T-helper 17 cell (primary cell): ENCODE measurements at places on chromosomes 1 and 21.
A peak's percentile ranks its signal among the peaks of the same experiment; 100 is the strongest.

GRCh38 chr1:66294707-66295370 lies 239.1 kb upstream of the SGIP1 start:
- no peak for DNase-seq

- no peak for DNase-seq
Observed at GRCh38 chr1:216020743-216021345, 402.4 kb downstream of the USH2A start.

GRCh38 chr21:17575076-17575475 lies 37.6 kb downstream of the BTG3 start:
- DNase-seq = no peak

- no peak for DNase-seq
Observed at GRCh38 chr1:51247499-51247898, 11.4 kb downstream of the RNF11 start.

- no peak for DNase-seq
Observed at GRCh38 chr21:44955798-44956175, 16.0 kb downstream of the SLX9 start.

DNA sequence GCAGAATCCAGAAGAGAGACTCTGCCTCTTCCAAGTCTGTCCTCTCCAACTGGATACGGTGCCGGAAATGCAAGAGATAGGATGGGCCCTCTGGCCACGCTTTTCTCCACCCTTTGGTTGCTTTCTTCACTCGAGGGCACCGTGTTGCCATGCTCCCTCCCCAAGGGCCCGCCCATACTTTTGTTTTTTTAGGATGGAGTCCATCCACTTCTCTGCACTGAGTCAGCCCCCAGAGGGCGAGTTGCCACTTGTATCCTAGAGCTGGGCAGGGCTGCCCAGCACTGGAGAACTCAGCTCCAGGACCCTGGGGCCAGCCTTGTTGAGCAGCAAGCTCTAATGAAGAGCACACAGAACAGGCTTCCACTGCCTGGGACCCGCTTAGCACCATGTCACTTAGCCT lies 25.5 kb downstream of the IFNGR2 start:
- no peak for DNase-seq

DNA sequence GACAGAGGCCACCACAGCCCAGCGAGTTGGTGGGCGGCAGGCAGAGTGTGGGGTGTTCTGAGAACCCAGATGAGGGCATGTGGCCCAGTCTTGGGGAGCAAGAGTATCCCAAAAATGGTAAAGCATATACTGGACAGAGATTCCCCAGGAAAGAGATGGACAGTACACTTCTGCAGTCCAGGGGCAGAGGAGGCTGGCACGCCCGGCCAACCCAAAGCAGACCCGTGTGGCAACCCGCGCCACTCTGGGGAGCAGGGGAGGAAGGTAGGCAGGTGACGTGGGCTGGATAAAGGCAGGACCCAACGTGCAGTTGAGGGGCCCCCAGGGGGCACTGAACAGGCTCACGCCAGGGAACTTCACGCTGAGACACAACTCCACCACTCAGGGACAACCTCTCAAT lies 46.4 kb upstream of the RIPK4 start:
- no peak for DNase-seq

- peak; percentile 8 for DNase-seq
Observed at GRCh38 chr1:235954306-235955283, 87.9 kb upstream of the LYST start.

DNA sequence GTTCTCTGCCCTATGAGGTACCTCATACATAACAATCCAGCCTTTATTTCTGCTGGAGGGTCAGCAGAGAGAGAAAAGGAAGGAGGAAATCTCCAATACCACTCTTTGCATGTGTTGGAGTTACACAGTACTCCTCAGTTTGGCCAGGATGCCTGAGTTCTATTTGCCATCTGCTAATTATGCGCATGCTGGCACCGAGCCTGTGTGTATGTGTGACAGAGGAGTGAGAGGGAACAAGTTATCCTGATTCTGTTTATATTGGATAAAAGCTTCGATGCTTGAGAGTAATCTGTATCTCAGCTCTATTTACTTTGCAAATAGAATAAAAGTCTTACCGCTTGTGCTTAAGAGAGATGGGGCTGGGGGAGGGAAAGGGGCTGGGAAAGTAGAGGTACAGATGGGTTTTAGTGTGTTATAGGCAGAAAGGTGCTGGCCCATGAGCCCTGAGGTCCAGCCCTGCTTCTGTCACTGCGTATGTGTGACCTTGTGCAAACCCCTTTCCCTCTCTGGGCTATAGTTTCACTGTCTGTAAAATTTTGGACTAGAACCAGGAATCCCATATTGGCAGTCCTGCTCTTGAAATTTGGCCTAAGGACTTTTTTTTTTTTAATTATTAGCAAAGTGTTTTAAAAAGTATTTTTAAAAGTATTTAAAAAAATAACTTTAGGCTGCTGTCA lies 54.5 kb upstream of the PLXNA2 start:
- DNase-seq = no peak

GRCh38 chr1:155334962-155335361 lies 14.3 kb downstream of the RUSC1 start:
- DNase-seq = no peak

GRCh38 chr1:236998546-236998945 lies 5.7 kb downstream of the MT1HL1 start:
- DNase-seq = no peak

GRCh38 chr1:40299366-40300248 lies 17.5 kb downstream of the COL9A2 start:
- DNase-seq = no peak

DNA sequence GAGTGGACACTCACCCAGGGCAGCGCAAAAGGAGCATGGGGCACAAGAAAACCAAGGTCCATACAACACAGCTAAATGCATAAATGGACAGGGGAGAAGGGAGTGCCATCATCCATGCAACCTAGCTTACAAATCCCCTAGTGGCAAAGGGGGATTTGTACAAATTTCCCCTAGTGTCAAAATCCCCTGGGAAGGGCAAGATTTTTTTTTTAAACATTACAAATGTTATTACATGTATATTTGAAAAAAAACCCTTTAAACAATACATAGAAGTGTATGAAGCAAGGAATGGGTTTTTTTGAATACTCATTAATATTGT lies 89.6 kb upstream of the IVNS1ABP start:
- DNase-seq = no peak

DNA sequence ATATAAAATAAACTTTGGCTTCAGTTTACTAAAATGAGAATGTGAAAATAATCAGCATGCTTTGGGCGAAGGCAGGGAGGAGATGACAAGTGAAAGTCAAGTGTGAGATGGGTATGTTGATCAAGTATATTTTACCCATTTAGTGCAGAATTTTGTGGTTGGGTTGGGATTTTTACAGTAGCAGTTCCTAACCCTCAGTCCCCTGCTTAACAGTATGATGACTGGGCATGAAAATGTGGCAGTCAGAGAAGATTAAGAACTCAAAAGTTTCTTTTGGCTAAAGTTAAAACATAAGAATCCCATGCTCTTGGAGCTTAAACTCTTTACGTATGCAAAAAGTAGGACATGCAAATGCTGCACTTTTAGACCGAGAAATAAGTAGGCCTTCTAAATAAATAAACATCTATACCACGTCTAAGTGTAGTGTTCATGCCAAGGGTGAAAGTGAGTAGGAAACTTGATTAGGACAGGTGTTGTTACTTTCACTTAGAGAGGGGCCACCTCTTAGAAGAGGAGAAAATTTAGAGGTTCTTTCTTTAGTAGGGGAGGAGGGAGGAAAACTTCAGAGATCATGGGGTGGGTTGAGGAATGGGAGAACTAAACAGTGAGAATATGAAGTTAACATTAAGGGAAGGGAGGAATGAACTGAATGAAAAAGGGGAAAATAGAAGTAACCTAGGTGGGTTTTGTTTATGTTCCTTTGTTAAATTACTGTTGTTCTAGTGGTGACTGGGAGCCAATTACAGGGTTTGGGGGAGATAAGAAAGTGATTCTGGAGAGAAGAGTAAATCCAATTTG lies 127.8 kb downstream of the OSBPL9 start:
- DNase-seq = no peak

- DNase-seq = no peak
Observed at GRCh38 chr1:1609822-1610485, 5.3 kb upstream of the MIB2 start.

- DNase-seq = no peak
Observed at GRCh38 chr1:229952670-229953520, 114.1 kb upstream of the GALNT2 start.

GRCh38 chr1:19210772-19211549 lies 895 bp upstream of the UBR4 start:
- DNase-seq = no peak

DNA sequence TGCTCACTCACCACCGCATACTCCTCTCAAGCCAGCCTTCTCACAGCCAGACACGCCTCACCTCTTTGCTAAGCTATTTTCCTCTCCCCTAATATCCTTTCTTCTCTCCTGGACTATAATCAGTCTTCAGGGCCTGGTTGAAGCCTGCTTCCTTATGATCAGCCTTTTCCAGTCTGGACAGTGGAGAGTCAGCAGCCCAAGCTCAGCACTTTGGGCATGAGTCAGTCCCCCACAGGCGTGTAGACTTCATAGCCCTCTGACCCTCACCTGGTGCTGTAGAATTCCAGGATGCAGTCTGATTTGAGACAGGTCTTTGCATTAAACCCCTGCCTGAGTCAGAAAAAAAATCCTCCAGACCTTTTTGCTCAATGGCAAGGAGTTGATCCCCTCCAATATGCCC lies 2.5 kb downstream of the HPCAL4 start:
- DNase-seq = no peak

DNA sequence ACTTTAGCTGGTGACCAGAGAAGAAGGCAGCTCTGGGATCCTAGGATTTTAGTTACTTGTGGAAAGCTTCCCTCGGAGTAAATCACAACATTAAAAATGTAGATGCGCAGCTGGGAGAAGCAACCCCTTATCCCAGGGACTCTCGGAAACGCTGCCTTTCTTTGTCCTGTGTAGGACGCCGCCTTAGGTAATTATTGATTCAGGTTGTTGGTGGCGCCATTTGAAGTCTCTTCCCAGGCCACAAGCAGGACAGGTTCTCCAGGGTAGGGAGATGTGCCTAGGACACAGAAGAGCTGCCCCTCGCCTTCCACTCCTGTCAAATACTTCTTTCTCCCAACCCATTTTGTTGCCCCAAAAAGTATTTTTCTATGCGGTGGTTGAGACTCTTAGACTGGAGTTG lies 10.3 kb downstream of the SLC37A1 start:
- DNase-seq = no peak
